ENCODE measurements at places on chromosomes 3 and 15.

DNA sequence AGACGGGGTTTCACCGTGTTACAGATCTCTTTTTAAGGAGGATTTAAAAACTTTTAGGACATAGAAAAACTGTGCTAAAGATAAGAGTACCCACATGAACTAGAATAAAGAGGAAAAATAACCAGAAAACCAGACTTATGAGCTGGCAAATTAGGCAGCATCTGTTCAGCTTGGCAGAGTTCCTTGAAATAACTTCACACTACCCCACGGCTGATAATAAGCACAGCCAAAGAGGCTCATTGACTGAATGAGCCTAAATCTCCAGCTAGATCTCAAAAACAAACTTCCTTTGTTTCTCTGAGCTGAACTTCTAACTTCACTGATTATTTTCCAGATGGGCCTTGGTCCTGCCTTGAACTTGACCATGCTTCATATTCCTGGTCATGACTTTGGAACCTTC, 26.7 kb upstream of the PIK3R4 start:
- DNase-seq, result no peak

DNA sequence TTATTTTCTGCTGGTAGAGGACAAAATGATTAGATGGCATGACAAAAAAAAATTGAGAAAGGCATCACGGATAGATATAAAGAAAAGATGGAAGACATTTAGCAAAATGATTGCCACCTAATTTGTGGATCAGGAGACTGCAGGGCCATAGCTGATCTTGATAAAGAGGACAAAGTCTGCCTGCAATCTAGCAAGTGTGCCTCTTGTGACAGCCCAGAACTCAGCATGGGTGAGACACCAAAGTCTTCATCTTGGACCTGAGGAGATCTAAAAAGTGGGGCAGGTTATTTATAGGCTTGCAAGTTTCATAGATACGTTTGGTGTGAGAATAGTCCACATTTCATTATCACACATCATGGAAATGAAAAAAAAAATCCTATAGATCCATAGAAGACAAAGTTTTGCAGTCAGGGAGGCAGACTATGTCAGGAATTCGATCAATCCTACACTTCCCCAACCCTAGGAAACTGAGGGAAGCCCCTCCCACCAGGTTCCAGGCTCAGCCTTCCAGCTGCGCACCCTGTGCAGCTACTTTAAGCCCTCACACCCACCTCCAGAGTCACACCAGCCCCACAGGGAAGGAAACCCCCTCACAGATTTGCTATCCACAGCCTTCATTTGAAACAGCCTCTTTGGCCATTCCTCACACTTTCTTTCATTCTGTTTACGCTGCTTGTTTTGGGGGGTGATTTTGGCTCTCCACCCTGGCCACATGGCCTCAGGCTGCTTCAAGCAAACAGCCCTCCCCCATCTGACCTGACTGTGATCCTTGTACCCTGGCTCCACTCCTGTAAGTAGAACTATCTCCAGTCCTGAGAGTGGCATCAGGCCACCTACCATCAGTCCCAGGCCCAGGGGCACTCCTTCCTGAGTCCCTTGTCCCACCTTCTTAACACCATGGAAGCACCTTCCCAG, 28.1 kb upstream of the KLHL6 start:
- no peak for DNase-seq

- no peak for DNase-seq
Measured at GRCh38 chr3:159583662-159584061, 405.0 kb upstream of the IL12A start.

DNA sequence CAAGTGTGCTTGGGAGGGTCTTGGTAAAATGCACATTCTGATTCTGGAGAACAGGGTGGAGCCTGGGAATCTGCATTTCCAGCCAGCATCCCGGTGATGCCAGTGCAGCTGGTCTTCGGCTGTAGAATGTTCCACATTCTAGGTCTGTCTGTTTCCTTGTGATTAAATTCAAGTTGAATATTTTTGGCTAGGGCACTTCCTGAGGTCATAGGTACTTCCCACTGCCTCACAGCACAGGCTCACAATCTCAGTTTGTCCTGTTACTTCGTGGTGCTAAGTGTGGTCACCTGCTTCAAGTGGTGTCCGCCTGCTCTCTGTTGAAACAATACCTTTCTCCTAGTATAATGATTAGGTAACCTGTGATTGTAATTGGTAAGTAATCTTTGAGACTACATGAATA, 40.1 kb downstream of the FLNB start:
- DNase-seq, result no peak

DNA sequence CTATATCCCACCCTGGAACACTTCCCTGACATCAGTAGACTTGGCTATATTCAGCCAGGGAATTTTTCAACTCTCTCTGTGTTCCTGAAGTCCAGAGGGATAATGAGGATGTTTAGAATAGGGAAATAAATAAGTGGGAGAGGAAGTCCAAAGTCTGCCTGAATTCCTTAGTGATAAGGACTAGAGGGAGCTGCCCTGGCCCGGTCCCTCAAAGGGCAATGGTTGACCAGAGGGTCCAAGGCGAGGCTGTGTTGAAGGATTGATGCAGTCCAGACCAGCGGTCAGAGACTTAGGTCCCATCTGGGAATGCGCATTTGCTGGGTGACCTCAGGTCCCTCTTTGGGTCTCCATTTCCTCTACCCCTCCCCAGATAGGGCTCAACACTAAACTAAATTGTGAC, 7.9 kb downstream of the VIPR1 start:
- DNase-seq, result no peak

DNA sequence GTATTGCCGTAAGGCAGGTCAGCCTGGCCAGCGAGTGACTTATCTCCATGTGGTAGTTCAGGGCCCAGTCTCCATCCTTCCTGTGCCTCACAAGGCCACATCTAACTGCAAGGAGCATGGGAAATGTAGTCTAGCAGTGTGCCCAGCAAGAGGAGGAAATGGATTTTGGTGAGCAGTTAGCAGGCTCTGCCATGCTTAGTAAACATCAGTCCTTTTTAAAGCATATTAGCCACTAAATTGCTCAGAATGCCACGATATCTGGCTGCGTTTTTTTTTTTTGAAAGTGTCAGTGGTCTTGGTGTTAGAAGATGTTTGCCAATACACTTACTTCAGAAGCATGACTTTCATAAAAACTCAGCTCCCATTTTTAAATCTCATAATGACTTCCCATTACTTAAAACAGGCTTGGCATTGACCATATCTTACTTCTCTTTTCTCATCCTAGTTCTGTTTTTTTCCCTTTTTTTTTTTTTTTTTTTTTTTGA, 470.2 kb upstream of the TPRG1 start:
- no peak for DNase-seq

DNA sequence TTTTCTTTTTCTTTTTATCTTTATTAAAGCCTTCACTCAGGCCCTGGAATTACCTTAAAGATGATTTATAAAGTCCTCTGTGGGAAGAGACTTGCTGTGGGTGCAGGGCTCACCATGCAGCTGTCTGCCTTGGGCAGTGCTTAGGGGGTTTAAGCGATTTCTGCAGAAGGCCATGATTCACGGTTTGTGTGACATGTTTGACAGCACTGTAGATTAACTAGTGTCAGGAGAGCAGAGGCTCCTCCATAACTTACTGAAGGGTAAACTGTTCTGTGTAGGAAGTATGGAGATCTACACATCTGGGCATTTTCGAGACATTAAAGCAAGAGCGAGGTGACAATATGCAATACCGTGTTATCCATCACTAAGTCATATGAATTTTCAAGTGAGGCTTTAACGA, 137.7 kb downstream of the LRIG1 start:
- no peak for DNase-seq

DNA sequence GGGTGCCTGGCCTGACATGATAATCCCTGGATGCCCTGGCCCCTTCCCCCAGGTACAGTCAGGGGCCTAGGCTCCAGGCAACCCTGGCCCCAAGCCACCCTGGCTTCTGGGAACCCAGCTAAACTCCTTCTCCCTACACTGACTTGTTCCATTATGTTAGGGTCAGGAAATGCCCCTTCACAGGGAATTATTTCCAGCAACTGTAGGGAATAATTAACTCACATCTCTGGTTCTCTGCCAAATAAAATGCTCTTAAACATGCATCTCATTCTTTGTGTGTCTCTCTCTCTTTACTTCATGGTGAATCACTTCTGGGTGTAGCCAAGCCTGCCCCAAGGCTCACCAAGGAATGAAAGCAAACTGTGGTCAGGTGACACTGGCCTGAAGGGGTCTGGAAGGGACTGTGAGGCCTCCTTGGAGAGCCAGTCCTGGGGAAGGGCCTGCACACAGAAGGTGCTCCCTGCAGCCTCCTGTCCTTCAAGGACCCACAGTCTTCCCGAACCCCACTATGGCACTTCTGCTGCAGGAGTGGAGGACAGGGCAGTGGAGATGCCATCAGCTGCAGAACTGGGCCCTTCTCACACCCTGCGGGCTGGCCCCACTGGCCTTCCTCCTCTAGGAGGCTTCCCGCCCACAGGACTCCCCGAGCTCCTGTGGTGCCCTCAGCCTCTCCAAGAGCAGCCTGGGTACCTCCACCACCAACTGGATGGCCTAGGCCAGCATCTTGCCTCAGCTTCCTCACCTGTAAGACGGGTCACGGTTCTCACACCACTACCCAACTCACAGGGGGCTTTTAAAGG, 17.6 kb downstream of the TKT start:
- DNase-seq, result no peak

Data from GM20000 (cell line).